CD4-positive, alpha-beta T cell treated with Interferon alpha-2 for 1 hour (primary cell): ENCODE measurements at places on chromosomes 4 and X.
A peak's percentile ranks its signal among the peaks of the same experiment; 100 is the strongest.

GRCh38 chr4:103721251-103721650 is 1.5 kb upstream of the TACR3 start:
- no peak for DNase-seq

- DNase-seq = no peak
Observed at GRCh38 chr4:130306566-130306965, 1210.6 kb downstream of the C4orf33 start.

DNA sequence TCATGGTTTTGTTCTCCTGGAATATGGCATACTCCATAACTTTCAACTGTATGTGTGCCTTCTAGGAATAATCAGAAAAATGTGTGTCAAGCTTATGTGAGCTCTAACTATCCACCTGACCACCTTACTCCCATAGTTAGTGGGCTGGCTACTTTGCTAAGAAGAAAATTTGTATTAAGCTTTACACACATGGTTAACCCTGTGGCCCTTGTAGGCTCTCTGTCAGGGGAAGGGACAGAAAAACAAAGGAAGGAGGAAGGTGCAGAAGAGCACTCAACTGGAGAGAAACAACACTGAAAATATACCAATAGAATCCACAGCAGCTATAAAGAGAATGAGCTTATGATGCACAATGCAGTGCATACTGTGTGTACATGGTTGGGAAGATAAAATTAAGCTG is 84.6 kb downstream of the PPP3CA start:
- DNase-seq = no peak

GRCh38 chr4:152334931-152335330 is 201.0 kb downstream of the FBXW7 start:
- no peak for DNase-seq

GRCh38 chr4:122632396-122633143 is 11.7 kb upstream of the IL21 start:
- DNase-seq = peak; percentile 28

GRCh38 chr4:60422439-60422838 is 777.7 kb upstream of the ADGRL3 start:
- DNase-seq = no peak

GRCh38 chrX:47817421-47817820 is 19.3 kb upstream of the ZNF81 start:
- DNase-seq = no peak

DNA sequence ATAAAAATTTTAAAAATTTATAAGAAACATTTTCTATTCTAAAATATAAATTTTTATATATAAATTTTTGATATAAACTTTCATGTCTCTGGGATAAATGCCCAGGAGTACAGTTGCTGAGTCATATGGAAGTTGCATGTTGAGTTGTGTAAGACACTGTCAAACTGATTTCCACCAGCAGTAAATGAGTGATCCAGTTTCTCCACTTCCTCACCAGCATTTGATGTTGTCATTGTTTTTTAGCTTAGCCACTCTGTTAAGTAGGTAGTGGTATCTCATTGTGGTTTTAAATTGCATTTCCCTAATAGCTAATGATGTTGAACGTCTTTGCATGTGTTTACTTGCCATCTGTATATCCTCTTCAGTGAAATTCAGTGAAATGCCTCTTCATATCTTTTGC is 66.5 kb downstream of the MAMLD1 start:
- no peak for DNase-seq

DNA sequence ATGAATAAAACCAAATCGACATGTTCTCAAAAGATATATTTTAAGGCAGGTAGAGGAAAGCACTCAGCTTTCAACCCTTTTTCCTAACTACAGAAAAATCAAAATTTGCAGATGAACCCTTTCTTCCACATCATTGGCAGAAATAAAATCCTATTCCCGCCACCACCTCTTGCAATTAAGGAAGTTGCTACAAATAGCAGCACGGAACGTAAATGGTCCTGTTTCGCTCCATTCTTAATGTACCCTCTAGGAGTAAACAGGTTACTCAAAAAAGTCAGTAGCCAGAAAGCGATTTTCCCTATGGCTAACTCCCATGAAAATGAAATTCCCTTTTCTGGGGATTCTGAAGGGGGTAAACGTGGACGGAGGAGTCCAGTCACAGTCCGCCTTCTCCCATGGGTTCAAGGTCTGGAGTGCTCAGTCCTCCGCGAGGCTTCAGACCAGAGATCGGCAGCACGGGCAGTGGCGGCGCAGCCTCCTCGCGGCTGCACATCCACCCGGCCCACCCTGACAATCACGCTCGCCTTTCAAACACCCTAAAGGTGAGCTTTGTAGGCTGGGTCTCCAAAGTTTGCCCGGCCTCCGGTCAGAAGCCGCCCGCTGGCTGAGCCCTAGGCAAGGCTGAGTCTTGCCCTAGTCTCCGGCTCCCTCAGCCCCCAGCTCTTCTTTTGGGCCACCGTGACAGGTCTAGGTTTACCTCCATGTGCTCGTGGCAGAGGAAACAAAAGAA is 1.8 kb downstream of the ATP11C start:
- DNase-seq = no peak

- DNase-seq = no peak
Observed at GRCh38 chr4:13968723-13969122, 341.2 kb upstream of the BOD1L1 start.

DNA sequence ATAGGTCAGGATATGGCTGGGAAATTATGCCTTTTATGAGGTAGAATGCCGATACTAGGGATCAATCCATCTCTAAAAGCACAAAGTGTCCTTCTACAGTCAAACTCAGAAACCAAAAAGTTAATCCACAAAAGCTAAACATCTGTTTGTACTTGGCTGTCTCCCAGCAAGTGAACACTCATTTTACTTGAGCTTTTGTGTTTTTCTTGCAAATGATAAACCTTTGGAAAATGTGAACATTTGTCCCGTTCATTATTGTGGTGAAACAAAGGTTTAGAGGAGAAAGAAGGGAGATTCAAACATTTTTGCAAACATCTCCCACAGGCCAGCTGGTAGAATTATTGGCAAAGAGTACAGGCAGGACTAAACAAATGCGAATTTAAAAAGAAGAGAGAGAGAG is 300.6 kb upstream of the SPANXN1 start:
- DNase-seq = no peak

- no peak for DNase-seq
Observed at GRCh38 chrX:104370089-104370488, 115.4 kb upstream of the ESX1 start.

DNA sequence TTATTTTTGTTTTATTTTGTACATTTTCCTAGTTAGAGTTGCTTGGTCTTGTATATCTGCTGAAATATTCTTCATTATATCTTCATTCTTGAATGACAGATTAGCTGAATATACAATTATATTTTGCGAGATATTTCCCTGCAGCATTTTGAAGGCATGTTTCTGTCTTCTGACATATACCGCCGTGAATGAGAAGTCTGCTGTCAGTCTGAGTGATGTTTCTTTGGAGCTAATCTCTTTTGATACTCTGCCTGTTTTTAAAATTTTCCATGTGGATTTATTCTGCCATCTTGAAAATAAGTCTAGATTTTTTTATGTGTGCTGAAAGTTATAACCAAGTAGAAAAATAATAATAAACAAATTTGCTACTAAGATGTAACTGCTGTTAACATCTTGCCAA is 148.5 kb downstream of the MAGEC1 start:
- DNase-seq = no peak

DNA sequence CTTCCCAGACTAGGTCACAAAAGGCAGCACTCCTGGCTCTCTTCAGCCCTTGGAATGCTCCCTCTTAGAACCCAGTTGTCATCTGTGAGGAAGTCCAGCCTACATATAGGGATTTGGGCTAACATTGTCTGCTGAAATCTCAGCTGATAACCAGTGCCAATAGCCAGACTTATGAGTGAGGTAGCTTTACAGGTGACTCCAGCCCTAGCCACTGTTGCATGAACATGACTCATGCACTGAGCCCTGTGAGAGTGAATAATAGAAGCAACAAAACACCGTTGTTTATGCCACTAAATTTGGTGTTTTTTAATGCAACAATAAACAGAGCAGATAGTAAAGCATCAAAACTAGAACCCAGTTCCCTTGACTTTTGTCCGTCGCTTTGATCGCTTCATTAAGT is 433.2 kb downstream of the STIM2 start:
- DNase-seq = no peak

DNA sequence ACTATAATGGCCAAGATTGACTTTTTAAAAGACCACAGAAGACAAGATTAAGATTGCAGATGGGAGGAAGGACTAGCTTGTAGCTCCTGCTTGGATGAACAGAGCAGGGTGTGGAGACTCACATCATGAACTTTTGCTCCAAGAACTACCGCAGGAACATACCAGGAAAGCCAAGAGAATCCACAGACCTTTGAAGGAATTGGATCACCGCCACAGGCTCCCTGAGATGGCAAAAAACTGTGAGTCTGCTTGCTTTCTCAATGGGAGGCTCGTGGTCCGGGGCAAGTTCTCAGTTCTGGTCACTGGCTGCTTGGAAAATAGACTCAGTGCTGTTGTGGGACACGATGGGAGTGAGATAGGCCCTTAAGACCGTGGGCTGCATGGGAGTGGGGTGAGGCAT is 276.6 kb downstream of the CCSER1 start:
- DNase-seq = no peak

GRCh38 chrX:13717700-13718472 is 16.5 kb downstream of the TRAPPC2 start:
- DNase-seq = no peak

- DNase-seq = no peak
Observed at GRCh38 chrX:10395179-10395578, 225.2 kb downstream of the MID1 start.

DNA sequence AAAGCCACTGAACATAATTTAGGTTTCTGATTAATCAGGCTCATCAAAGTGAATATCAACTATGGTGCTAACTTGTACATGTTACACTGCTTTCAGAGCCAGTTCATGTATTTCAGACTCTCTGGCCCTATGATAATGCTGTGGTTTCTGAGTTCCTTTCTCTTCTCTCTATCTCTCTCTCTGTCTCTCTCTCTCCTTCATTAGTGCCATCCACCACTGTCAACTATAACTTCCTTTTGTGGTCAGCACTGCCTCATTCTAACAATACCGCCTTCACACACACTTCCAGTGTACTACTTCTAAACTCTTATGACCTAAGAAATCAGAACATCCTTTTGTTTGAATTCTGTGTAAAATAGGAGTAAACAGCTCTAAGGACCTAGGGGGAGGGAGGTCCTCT is 907.1 kb downstream of the RPA4 start:
- DNase-seq = no peak

- DNase-seq = no peak
Observed at GRCh38 chr4:165079476-165079875, 25.8 kb downstream of the TRIM75 start.

GRCh38 chr4:141142423-141142822 is 9.2 kb upstream of the RNF150 start:
- no peak for DNase-seq

DNA sequence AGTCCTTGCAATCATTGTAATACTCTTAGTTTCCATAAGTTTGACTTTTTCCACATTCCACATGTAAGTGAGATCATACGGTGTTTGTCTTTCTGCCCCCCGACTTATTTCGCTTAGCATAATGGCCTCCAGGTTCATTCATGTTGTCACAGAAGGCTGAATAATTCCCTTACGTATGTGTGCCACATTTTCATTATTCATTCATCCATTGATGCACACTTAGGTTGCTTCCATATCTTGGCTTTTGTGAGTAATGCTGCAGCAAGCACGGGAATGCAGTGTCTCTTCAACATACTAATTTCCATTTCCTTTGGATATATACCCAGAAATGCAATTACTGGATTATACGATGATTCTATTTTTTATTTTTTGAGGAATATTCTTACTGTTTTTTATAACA is 22.0 kb upstream of the VEGFC start:
- no peak for DNase-seq

DNA sequence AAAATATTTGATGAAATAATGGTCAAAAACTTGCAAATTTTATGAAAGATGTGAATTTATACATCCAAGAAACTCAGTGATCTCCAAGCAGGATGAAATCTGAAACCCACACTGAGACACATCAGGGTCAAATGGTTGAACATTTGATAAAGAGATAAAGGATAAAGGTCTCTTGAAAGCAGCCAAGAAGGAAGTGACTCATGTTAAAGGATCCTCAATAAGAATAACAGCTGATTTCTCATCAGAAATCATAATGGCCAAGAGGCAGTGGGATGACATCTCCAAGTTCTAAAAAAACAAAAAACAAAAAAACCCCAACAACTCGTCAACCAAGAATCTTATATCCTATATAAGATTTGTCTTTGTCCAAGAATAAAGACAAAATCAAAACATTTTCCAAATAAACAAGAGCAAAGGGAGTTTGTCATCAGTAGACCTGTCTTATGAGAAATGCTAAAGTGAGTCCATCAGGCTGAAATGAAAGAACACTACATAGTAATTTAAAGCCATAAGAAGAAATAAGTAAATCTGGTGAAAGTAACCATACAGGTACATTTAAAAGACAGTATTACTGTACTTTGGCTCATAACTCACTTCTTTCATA is 121.7 kb downstream of the PDS5A start:
- DNase-seq = no peak

DNA sequence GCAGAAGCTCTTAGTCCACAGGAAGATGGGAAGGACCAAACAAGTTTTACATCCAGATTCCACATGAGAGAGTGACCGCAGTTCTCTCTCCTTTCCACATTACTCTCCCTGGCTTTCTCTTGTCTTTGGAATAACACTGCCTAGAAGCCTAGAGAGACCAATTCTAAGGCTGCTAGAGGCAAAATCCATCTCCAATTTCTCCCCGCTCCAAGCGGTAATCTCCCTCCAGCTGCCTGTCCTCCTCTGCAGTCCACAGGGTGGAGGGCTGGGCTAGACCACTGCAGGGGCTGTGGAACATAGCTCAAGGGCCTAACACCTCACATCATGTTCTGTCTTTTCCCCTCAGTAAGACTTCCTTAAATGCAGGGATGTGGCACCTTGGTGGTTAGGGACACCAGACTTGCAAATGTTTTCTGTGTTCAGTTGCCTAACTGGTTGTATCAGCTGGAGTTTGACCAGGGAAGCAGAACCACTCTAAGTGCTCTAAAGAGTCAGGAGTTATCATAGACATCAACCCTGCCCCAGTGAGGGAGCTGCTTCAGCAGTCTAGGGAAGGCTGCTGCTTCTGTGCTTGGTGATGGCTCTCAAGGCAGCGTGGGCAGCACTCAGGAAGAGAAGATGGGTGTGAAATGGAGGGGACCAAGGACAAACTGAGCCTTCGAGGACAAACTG is 423.1 kb downstream of the BCOR start:
- DNase-seq = no peak

GRCh38 chr4:168441412-168441811 is 38.9 kb downstream of the DDX60L start:
- no peak for DNase-seq

DNA sequence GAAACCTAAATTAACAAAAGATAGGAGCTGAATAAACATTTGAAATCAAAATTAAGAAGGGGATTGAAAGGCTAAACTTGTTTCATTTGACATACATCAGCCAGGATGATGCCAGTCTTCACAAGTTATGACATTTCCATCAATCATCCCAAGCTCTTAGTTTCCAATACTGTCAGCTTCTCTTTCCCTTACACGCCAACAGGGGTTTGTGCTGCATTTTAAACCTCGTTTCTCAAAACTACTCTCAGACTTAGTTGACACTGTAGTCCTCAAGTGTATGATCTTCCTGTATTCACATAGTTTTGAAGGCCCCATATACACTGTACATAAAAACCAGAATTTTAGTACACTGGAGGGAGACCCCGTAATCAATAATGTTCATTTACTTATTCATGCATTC is 840 bp upstream of the P2RY10 start:
- DNase-seq = no peak
